ENCODE measurements at places on chromosomes 4 and X. TPM values are rescaled to one million over a fixed set of nuclear protein-coding genes. Genes with fewer than 3 reads are reported as not detected.

DNA sequence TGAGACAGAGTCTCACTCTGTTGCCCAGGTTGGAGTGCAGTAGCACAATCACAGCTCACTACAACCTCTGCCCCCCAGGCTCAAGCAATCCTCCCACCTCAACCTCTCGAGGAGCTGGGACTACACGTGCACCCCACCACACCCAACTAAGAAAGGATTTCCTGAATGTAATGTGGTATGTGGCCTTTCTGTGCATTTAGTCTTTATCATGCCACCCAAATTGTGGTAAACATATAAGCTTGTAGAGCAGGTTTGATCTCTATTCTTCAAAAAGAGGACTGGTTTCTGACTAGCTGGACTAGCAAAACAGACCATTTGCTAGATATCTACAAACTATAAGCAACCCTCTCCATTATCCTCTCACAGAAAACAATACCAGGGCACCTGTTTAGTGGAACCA lies 33.6 kb downstream of the ELOVL6 start:
- DNase-seq = peak; percentile 23
- peak overlapping the region; percentile 70 for H3K4me3 ChIP-seq
- H3K4me1 ChIP-seq = peaks cover 16% of the 10 kb centered on the region

- peaks cover 3% of the 10 kb centered on the region for H3K4me1 ChIP-seq
- peaks cover 9% of the 10 kb centered on the region for H3K27me3 ChIP-seq
- DNase-seq = no peak
- H3K4me3 ChIP-seq = no peak overlapping the region
- H3K27ac ChIP-seq = no peak overlapping the region
Measured at GRCh38 chr4:168656055-168656660, 159.3 kb downstream of the PALLD start.

GRCh38 chrX:57595381-57595811 lies 3.6 kb downstream of the ZXDB start:
- H3K36me3 ChIP-seq = peaks cover 29% of the 10 kb centered on the region
- peak overlapping the region; percentile 73 for H3K4me3 ChIP-seq
- H3K27me3 ChIP-seq = no peaks in the 10 kb centered on the region
- DNase-seq = no peak
- peak overlapping the region; percentile 44 for H3K27ac ChIP-seq
- peaks cover 46% of the 10 kb centered on the region for H3K4me1 ChIP-seq

DNA sequence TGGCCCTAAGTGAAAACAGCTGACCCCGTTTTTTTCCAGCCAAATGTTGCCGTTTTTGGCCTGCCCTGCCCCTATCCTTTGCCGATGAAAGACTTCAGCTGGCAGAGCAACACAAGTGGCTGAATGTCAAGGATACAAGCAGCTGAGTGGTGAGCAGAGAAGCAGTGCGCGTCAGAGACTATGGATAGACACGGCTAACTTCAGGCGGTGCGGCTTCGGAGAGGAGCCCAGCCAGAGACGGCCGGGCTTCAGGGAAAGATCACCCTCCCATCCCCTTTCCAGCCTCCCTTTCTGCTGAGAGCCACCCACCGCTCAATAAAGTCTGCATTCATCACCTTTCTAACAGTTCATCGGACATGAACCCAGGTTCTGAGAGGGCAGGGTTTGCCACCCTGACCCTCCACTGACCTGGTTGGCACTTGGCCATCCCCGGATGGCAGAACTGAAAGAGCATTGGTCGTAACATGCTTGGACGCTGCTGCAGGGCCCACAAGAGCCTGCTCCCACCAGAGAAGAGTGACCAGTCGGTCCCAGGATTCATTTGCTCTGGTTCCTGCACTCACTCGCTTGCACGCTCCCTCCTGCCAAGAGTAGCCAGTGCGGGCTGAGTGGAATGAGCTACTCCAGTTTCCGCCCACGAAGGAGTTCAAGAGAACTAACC lies 125.8 kb downstream of the PPEF1 start:
- H3K27me3 ChIP-seq = no peaks in the 10 kb centered on the region
- H3K36me3 ChIP-seq = no peaks in the 10 kb centered on the region
- no peaks in the 10 kb centered on the region for H3K4me1 ChIP-seq
- H3K4me3 ChIP-seq = no peak overlapping the region

DNA sequence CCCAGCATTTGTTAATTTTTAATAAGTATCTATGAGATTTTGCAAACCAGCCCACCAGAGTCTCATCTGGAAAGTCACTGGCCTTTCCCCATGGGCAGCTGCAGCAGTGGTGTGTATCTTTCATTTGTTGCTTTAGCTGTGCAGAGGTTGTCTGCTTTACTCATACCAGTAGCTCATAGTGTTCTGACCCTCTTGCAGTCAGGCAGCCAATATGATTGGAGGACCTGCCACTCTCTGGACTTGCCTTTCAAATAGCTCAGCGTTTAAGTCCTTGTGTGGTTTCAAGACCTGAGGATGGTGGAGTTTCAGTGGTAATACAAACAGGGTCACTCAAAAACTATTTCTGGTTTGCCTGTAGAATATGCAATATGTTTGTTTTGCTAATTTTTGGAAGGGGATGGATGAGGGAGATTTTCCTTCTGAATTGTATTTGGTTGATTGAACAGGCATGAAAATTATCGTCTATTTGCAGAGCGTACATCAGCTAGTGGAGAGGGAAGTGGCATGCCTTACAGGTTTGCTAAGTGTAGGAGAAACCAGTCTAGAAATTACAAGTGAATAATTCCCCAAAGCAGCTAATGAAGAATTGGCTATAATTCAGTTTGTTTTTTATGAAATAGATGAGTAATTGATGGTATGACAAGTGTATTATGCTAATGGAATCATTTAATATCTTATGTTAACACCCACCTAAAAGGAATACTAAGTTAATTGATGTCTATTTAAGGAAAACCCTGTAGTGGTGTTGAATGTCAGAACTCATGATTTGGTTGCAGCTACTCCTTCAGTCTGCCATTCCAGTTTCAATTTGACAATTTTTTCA lies 8.9 kb downstream of the POLA1 start:
- H3K4me1 ChIP-seq = no peaks in the 10 kb centered on the region
- H3K4me3 ChIP-seq = no peak overlapping the region
- DNase-seq = no peak
- no peak overlapping the region for H3K27ac ChIP-seq

DNA sequence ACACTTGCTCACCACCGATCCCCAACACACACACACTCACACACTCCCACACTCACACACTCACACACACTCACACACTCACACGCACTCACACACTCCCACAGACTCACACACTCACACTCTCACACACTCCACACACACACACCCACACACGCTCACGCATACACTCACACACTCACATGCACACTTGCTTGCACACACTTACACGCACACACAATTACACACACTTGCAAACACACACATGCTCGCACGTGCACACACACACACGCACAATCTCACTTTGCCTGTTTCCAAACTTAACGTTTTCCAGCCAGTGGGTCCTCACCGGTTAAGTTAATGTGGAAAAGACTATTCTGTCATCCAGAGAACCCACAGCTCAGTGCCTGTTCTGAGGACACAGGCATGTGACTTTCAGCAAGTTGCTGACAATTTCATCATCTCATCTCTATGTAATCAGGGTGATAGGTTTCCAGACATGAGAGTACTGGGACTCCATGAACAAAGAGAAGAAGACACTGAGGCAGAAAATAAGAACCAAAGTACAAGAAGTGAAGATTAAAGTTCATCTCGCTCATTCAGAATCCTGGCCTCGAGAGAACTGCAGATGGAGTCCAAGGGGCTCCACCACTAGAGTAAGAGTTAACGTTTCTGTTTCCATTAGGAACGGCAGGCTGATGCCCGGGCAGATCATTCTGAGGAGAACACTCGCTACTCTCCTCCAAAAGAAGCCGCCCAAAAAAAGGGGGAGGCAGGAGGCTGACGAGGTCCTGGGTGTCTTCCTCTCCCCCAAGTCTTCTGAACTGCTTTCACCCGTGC lies 153.2 kb upstream of the FRG1 start:
- DNase-seq = no peak
- H3K4me3 ChIP-seq = no peak overlapping the region
- H3K27me3 ChIP-seq = no peaks in the 10 kb centered on the region
- H3K4me1 ChIP-seq = peaks cover under 1% of the 10 kb centered on the region
- H3K27ac ChIP-seq = no peak overlapping the region

DNA sequence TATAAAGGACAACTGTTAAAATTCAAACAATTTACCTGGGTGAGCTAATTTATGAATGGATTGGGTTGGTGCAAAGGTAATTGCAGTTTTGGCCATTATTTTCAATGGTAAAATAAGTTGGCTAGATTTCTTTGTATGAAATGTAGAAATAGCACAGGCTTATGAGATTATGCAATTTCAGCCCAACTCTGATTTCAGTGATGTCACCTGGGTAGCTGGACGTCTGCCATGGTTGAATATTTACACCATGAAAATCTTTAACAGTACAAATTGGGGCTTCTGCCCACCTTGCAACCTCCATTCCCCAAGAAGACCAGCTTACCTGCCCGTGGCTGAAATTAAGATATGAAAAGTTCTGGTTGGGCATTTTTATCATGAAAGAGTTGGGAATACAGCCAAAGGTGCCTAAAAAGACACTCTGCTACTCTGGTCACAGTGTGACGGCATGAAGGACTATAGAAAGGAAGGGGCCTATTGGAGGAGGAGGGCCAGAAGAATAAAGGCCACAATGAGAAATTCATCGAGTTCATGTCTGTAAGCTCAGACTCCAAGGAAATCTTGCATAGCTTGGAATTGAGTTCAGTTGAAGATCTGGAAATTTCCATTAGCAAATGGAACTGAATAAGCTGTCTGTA lies 29.7 kb downstream of the EGF start:
- H3K4me3 ChIP-seq = no peak overlapping the region
- DNase-seq = no peak
- H3K27me3 ChIP-seq = peaks cover 12% of the 10 kb centered on the region
- H3K27ac ChIP-seq = no peak overlapping the region

GRCh38 chrX:106802063-106802387 lies 448 bp upstream of the TBC1D8B start:
- peak overlapping the region; percentile 86 for H3K4me3 ChIP-seq
- no peaks in the 10 kb centered on the region for H3K36me3 ChIP-seq
- DNase-seq = no peak
- peaks cover 26% of the 10 kb centered on the region for H3K4me1 ChIP-seq
- H3K27me3 ChIP-seq = peaks cover 26% of the 10 kb centered on the region

Gene CYP4V2
- total RNA-seq = 29.4 TPM

Data from naive thymus-derived CD8-positive, alpha-beta T cell (primary cell).